K562 (cell line): ENCODE measurements at places on chromosomes 7 and 10. TPM values are rescaled to one million over a fixed set of nuclear protein-coding genes. Genes with fewer than 3 reads are reported as not detected.
A peak's percentile ranks its signal among the peaks of the same experiment; 100 is the strongest.

The AKAP9 gene
- polyA plus RNA-seq: 28.2 TPM in 2 replicates

The FAM180A gene
- polyA plus RNA-seq: not detected in 2 replicates

The UTF1 gene
- polyA plus RNA-seq: 0.46 TPM in 1 of 2 replicates, not detected in the other

The EPDR1 gene
- polyA plus RNA-seq: not detected in 2 replicates

The NPSR1 gene
- polyA plus RNA-seq: not detected in 2 replicates

The NXPH1 gene
- polyA plus RNA-seq: not detected in 2 replicates

The UFSP1 gene
- polyA plus RNA-seq: 13.5 and 14.3 TPM in 2 replicates

GRCh38 chr7:151726652-151727578, 150.0 kb downstream of the PRKAG2 start:
- H3K4me3 ChIP-seq: no peak overlapping the region
- no peaks in the 10 kb centered on the region for H3K4me1 ChIP-seq
- no peaks in the 10 kb centered on the region for H3K36me3 ChIP-seq
- no peak for DNase-seq
- no peak overlapping the region for H3K27ac ChIP-seq

GRCh38 chr7:126608339-126608776, 644.4 kb downstream of the GRM8 start:
- no peaks in the 10 kb centered on the region for H3K27me3 ChIP-seq
- H3K4me3 ChIP-seq: no peak overlapping the region
- no peaks in the 10 kb centered on the region for H3K4me1 ChIP-seq
- peak; percentile 35 for DNase-seq
- no peaks in the 10 kb centered on the region for H3K36me3 ChIP-seq

DNA sequence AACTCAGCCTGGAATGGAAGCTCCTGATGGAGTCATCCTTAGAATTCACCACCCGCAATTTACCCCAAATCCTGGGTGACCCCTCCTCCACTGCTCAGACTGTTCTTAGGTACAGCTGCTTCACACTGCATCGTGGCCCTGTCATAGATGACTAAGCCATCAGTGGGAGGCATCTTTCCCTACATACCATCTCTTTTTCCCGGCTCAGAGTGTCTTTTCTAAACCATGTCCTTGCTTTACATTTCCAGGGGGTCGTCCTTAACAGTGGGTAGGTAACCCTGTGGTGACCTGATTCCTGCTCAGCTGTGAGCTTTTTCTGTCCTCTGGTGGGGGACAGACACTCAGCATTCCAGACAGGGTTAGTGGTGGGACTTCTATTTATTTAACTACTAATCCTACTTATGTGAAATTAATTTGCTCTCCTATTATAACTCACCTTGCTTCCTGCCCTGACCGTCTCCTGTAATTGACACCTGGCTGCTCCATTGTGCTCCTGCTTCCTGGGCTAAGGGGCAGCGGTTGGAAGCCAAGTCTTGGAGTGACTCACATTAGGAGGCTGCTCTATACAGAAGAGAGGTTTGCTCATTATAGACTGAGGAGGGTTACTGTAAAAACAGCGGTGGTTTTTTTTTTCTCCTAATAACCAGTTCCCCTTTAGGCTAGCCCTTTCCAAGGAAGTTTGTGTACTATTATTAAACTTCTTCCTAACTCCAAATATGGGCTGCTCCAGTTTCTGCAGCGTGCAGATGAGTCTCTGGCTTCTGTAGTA, 40.6 kb downstream of the PYROXD2 start:
- DNase-seq: no peak
- no peak overlapping the region for H3K27ac ChIP-seq
- H3K4me1 ChIP-seq: no peaks in the 10 kb centered on the region
- no peak overlapping the region for H3K4me3 ChIP-seq
- no peaks in the 10 kb centered on the region for H3K36me3 ChIP-seq

- H3K27ac ChIP-seq: peak overlapping the region; percentile 69; the same call in 2 of the 3 replicates
- peaks cover 8% of the 10 kb centered on the region; the same call in 1 of the 2 replicates for H3K4me1 ChIP-seq
- H3K36me3 ChIP-seq: no peaks in the 10 kb centered on the region
- H3K27me3 ChIP-seq: no peaks in the 10 kb centered on the region
Observed at GRCh38 chr10:109982123-109982522, 25.7 kb upstream of the ADD3 start.

DNA sequence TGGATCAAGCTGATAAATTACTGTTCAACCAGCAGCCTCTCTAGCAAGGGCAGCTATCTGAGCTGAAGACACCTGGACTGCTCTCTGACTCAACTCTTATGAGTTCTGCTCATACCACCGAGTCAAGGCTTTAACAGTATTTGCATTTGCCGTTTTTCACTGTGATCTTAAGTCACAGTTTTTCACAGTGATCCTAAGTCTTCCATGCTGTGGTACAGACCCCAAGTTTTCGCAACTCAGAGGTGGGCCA, 31.3 kb downstream of the PIP4K2A start:
- no peak for DNase-seq
- no peaks in the 10 kb centered on the region for H3K27me3 ChIP-seq
- H3K36me3 ChIP-seq: peaks cover 17% of the 10 kb centered on the region; the same call in 1 of the 3 replicates
- no peak overlapping the region for H3K4me3 ChIP-seq
- H3K27ac ChIP-seq: peak overlapping the region; percentile 91
- peaks cover 71% of the 10 kb centered on the region for H3K4me1 ChIP-seq

DNA sequence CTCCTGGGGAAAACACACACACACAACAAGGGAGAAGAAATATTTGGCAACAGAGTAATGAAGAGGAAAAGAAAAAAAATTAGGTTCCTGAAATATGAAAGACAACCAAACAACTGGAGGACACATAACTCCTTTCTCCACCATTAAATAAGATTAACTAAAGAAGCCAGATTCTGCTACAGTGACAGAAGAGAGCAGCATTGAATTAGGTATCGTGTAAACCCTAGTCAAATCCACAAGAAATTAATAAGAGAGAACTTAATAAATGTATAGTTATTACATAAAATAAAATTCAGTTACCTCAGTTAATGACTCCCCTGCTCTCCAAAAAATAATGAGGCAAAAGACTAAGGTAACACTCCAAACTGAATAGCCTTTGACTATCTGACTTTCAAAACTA, 306.7 kb downstream of the CRPPA start:
- DNase-seq: no peak
- H3K36me3 ChIP-seq: no peaks in the 10 kb centered on the region
- H3K4me3 ChIP-seq: no peak overlapping the region
- H3K27me3 ChIP-seq: no peaks in the 10 kb centered on the region

- DNase-seq: no peak
- H3K27ac ChIP-seq: no peak overlapping the region
- H3K4me1 ChIP-seq: no peaks in the 10 kb centered on the region
- H3K27me3 ChIP-seq: no peaks in the 10 kb centered on the region
Observed at GRCh38 chr7:80724249-80724871, 85.9 kb downstream of the CD36 start.

DNA sequence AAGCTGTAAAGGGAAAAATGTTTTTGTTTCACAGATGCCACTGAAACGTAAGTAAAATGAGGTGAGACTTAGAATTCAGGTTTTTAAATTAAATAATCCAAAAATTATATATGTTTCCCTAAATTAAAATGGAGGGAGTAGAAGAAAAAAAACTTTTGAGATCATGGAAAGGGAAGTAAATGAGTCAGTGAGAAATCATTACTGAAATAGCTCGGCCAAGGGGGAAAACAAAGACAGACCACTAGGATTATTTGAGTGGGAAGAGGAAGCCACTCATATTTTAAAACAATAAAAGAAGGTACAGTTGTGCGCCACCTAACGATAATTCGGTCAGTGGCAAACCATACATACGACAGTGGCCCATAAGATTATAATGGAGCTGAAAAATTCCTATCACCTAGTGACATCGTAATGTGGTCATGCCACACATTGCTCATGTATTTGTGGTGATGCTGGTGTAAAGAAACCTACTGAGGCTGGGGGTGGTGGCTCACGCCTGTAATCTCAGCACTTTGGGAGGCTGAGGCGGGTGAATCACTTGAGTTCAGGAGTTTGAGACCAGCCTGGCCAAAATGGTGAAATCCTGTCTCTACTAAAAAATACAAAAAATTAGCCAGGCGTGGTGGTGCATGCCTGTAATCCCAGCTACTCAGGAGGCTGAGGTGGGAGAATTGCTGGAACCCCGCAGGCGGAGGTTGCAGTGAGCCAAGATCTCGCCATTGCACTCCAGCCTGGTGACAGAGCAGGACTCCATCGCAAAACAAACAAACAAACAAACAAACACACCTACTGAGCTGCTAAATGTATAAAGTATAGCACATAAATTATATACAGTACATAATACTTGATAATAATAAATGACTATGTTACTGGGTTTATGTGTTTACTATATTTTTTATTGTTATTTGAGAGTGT, 64.7 kb downstream of the MKX start:
- no peak overlapping the region for H3K27ac ChIP-seq
- H3K4me1 ChIP-seq: no peaks in the 10 kb centered on the region
- no peak for DNase-seq
- no peak overlapping the region for H3K4me3 ChIP-seq
- H3K36me3 ChIP-seq: no peaks in the 10 kb centered on the region

DNA sequence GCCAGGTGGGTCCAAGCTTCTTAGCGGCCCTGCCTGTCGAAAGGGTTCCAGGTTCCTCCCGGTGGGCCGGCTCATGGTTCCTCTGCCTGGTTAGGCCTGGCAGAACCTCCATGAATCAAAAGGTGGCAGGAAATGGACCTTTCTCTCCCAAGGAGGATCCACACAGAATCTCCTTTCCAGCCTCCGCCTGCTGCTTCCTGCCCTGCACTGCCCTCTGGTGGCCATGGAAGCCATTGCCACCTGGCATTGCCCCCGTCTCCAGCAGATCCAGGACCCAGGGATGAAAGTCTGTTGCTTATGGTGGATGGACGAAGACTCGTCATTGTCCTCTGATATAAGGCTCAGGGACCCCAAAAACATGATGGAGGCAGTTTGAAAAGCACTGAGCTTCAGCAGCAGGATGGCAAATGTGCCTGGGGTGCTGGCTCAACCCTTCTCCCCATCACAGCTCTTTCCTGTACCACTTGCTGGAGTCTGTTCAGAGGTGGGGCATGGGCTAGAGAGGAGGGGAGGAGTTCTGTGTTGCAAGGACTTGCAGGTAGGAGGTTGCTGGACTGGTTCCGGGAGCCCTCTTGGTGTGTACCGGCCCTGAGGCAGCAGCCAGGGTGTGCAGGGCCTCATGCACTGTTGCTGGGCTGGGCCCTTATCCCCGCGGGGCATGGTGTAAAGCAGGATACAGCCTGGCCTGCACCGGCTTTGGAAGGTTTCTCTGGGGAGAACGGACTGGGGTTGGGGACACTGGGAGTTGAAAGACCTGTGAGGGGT, 11.3 kb upstream of the INMT start:
- H3K4me3 ChIP-seq: no peak overlapping the region
- no peak overlapping the region for H3K27ac ChIP-seq
- 0 out of 3 replicates have a peak, but pooled peaks cover 4% of the 10 kb centered on the region for H3K4me1 ChIP-seq
- no peaks in the 10 kb centered on the region for H3K36me3 ChIP-seq
- peaks cover 25% of the 10 kb centered on the region for H3K27me3 ChIP-seq

DNA sequence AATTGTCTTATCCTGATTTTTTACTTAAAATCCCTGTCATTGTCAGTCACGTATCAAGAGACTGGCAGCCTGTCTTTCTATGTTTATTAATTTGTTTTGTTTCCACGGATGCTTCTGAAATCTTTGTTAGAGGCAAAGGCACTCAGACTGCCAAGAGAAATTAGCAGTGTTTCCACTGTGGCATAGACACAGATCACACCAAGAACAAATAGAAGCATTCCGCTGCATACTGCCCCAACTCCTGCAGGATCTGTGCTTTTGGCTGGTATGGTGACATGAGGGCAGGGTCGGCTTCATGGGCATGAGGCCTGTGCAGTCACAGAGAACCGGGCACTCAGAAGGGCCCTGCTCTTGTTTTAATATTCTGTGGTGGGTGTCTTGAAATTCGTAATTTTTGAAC, 18.4 kb downstream of the CLDN12 start:
- H3K4me1 ChIP-seq: no peaks in the 10 kb centered on the region
- H3K27me3 ChIP-seq: no peaks in the 10 kb centered on the region; the same call in 1 of the 2 replicates
- DNase-seq: no peak
- no peak overlapping the region for H3K4me3 ChIP-seq
- H3K36me3 ChIP-seq: no peaks in the 10 kb centered on the region

DNA sequence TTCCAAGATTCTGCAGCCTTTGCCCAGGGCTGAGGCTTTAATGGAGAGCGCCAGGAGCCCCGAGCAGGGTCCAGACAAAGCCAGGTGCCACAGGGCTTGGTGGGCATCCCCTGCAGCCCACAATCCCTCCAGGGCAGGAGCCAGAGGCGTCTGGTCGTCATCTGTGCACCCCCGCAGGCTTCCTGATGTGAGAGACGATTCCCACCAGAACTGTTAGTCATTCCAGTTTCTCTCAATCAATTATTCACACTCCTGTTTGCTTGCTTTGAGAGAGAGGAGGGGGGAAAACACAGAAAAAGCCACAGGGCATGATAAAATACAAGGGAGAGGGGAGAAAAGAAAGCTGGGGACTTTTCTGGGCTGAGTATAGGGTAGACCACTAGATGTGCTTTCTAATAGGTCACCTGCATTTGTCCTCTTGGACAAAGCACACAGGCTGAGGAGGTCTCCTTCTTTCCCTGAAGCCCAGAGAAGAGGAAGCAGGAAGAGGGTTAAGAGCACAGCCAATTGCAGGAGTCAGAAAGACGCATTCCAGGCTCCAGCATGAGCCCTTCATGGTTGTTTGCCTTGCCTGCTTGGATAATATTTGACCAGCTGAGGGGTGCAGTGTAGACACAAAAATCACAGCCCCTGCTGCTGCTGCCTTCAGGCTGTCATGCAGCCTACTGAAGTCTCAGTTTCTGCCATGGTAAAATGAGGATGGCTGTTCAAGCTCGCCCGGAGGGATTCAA, 194.4 kb downstream of the PLXNA4 start:
- H3K27me3 ChIP-seq: peaks cover 3% of the 10 kb centered on the region; the same call in 1 of the 3 replicates
- H3K4me1 ChIP-seq: no peaks in the 10 kb centered on the region
- H3K36me3 ChIP-seq: no peaks in the 10 kb centered on the region
- no peak overlapping the region for H3K27ac ChIP-seq
- no peak overlapping the region for H3K4me3 ChIP-seq

GRCh38 chr7:129835569-129835968, 117.2 kb downstream of the UBE2H start:
- no peaks in the 10 kb centered on the region for H3K36me3 ChIP-seq
- peaks cover under 1% of the 10 kb centered on the region; the same call in 1 of the 2 replicates for H3K4me1 ChIP-seq
- H3K27me3 ChIP-seq: no peaks in the 10 kb centered on the region

- no peak overlapping the region for H3K4me3 ChIP-seq
- no peak for DNase-seq
- no peaks in the 10 kb centered on the region for H3K36me3 ChIP-seq
- H3K4me1 ChIP-seq: peaks cover 12% of the 10 kb centered on the region; the same call in 1 of the 2 replicates
- H3K27ac ChIP-seq: no peak overlapping the region
Observed at GRCh38 chr10:99330347-99330924, 1.3 kb downstream of the CNNM1 start.

DNA sequence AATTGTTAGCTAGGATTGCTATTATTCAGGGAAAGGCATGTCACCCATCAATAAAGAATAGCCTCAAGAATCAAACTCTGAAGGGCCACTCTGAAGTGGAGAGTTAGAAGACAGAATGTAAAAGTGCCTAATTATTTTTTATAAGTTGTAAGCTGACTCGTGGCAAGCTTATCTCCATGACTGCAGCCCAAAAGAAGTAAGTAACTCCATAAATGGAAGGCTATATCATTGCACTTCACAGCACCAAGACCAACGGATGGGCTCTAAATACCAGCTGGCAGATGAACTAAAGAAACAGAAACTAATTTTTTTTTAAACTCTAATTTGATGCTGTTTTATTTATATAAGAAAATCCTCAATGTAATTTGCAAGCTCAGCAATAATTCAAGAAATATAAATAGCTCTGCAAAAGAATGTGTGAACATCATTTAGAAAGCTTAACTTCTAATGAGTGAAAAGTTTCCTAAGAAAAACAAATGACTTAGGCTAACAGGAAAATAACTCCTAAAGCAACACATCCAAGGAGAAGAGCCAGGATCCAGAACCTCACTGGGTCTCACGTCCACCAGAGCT, 165.5 kb downstream of the SNX13 start:
- DNase-seq: no peak
- no peaks in the 10 kb centered on the region for H3K4me1 ChIP-seq
- no peak overlapping the region for H3K4me3 ChIP-seq
- no peaks in the 10 kb centered on the region for H3K27me3 ChIP-seq
- H3K36me3 ChIP-seq: no peaks in the 10 kb centered on the region
